Activated T-helper 1 cell treated with anti-CD3 and anti-CD28 coated beads, Interleukin-12 subunit alpha, Interleukin-12 subunit beta, Interleukin-2, Interleukin-4 antibody, amounts not matched to agents 30 ng/mL and 10 ng/mL and 1 ng/mL, durations not matched to agents 14 hours and 24 hours and 36 hours (primary cell): ENCODE measurements at places on chromosomes 7 and 10.

DNA sequence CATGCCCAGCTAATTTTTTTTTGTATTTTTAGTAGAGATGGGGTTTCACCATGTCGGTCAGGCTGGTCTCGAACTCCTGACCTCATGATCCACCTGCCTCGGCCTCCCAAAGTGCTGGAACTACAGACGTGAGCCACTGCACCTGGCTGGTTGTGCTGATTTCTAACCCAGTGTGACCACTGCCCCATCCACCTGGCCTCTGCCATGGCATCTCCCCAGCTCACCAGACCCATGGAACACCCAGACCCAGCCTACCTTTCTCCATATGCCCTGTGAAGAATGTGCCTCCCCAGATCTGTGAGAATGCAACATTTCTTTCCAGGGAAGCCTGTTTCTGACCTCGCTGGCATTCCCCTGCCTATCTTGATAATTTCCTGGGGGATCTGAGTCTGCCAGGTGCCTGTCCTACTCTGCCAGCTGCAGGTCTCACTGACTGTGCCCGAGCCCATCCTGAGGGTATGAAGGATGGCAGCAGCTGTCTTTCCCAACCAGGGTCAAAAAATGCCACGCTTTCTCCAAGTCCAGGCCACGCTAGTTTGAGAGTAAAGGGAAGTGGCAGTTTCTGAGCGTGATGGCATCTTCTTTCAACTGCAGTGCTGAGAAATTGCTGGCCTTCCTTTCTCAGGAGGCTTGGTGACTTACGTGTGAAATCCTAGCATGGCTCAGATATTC lies 324.4 kb upstream of the ZNF32 start:
- H3K36me3 ChIP-seq = no peaks in the 10 kb centered on the region
- peaks cover 5% of the 10 kb centered on the region for H3K27me3 ChIP-seq
- H3K4me3 ChIP-seq = no peak overlapping the region
- DNase-seq = no peak
- H3K4me1 ChIP-seq = no peaks in the 10 kb centered on the region
- no peak overlapping the region for H3K27ac ChIP-seq

DNA sequence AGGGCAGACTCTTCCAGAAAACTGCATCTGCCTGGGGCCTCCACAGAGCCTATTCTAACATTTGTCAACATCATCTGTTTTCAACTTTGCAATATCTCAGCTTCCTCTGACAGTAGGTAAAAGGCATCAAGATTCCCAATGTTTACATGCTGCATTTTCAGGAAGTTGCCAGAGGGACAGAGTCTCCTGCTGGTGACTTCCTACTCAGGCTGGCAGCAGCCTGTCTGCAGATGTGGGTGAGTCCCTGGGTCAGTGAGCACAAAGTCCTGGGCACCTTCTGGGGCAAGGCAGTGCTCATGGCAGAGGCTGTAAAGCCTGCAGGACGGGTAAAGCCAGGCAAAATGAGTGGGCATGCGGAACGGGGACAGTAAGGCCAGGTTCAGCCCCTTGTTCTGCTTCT lies 69.4 kb downstream of the EBF3 start:
- peaks cover 15% of the 10 kb centered on the region for H3K27me3 ChIP-seq
- H3K4me1 ChIP-seq = no peaks in the 10 kb centered on the region
- H3K27ac ChIP-seq = no peak overlapping the region
- no peaks in the 10 kb centered on the region for H3K36me3 ChIP-seq

GRCh38 chr7:94231305-94231704 lies 163.4 kb upstream of the COL1A2 start:
- H3K27me3 ChIP-seq = peaks cover 2% of the 10 kb centered on the region
- no peak overlapping the region for H3K27ac ChIP-seq
- H3K36me3 ChIP-seq = no peaks in the 10 kb centered on the region
- no peak for DNase-seq

DNA sequence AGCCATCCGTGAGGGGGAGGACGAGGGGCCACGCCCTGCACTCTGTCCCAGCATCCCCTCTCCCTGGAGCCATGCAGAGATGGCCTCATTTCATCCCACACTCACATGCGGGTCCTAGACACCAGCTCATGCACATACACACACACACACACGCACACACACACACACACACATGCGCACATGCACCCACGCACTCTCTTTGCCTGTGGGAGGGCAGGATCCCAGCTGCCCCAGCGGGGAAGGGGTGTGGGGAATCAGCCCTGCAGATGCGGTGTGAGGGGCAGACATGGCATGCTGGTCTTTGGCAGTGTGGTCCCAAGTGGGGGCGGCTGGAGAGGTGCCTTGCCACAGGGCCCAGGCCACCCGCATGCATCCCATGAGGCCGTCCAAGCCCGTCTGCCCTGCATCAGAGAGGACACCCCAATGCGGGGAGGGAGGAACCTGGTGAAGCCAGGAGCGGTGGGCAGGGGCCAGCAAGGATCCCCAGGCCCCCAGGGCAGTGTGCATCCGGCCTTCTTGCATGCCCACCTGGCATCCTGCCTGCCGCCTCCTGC lies 68.1 kb downstream of the LHPP start:
- H3K4me3 ChIP-seq = no peak overlapping the region
- peaks cover 8% of the 10 kb centered on the region for H3K27me3 ChIP-seq
- no peak overlapping the region for H3K27ac ChIP-seq

DNA sequence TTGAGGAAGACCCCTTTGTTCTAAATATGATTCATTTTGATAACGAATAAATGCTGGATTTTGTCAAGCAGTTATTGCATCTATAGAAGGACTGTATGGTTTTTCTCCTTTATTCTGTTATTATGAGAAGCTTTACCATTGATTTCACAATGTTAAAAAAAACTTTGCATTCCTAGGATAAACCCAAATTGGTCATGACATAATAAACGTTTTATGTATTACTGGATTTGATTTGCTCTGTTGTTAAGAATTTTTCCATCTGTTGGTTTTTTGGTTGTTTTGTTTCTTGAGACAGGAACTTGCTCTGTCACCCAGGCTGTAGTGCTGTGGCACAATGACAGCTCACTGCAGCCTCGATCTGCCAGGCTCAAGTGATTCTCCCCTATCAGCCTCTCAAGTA lies 2.2 kb upstream of the DNA2 start:
- H3K4me1 ChIP-seq = peaks cover 25% of the 10 kb centered on the region
- no peak overlapping the region for H3K4me3 ChIP-seq
- no peak overlapping the region for H3K27ac ChIP-seq
- H3K27me3 ChIP-seq = no peaks in the 10 kb centered on the region
- DNase-seq = no peak

- no peak overlapping the region for H3K4me3 ChIP-seq
- no peak for DNase-seq
- H3K36me3 ChIP-seq = no peaks in the 10 kb centered on the region
- H3K27me3 ChIP-seq = peaks cover 19% of the 10 kb centered on the region
- peaks cover 5% of the 10 kb centered on the region for H3K4me1 ChIP-seq
Measured at GRCh38 chr10:89138755-89139490, 68.2 kb downstream of the CH25H start.

- DNase-seq = no peak
- H3K4me3 ChIP-seq = no peak overlapping the region
- H3K27ac ChIP-seq = no peak overlapping the region
- peaks cover 22% of the 10 kb centered on the region for H3K27me3 ChIP-seq
- peaks cover 15% of the 10 kb centered on the region for H3K4me1 ChIP-seq
- peaks cover 3% of the 10 kb centered on the region for H3K36me3 ChIP-seq
Measured at GRCh38 chr10:91036807-91037411, 116.0 kb upstream of the ANKRD1 start.

GRCh38 chr10:111390813-111391563 lies 314.2 kb downstream of the ADRA2A start:
- no peak overlapping the region for H3K27ac ChIP-seq
- peaks cover 2% of the 10 kb centered on the region for H3K27me3 ChIP-seq
- no peaks in the 10 kb centered on the region for H3K4me1 ChIP-seq
- no peaks in the 10 kb centered on the region for H3K36me3 ChIP-seq
- H3K4me3 ChIP-seq = no peak overlapping the region
- no peak for DNase-seq

GRCh38 chr7:27245124-27245797 lies 2.7 kb downstream of the EVX1 start:
- peaks cover 87% of the 10 kb centered on the region for H3K27me3 ChIP-seq
- H3K4me1 ChIP-seq = no peaks in the 10 kb centered on the region
- no peak for DNase-seq
- no peaks in the 10 kb centered on the region for H3K36me3 ChIP-seq

GRCh38 chr10:7667262-7668141 lies 736 bp upstream of the ITIH5 start:
- H3K27ac ChIP-seq = no peak overlapping the region
- H3K36me3 ChIP-seq = no peaks in the 10 kb centered on the region
- peak overlapping the region; percentile 57 for H3K4me3 ChIP-seq
- no peak for DNase-seq
- peaks cover 62% of the 10 kb centered on the region for H3K27me3 ChIP-seq
- H3K4me1 ChIP-seq = peaks cover 12% of the 10 kb centered on the region

- no peak for DNase-seq
- H3K4me3 ChIP-seq = no peak overlapping the region
- H3K36me3 ChIP-seq = no peaks in the 10 kb centered on the region
- H3K27ac ChIP-seq = no peak overlapping the region
Measured at GRCh38 chr10:65791979-65792378, 1133.9 kb upstream of the LRRTM3 start.

DNA sequence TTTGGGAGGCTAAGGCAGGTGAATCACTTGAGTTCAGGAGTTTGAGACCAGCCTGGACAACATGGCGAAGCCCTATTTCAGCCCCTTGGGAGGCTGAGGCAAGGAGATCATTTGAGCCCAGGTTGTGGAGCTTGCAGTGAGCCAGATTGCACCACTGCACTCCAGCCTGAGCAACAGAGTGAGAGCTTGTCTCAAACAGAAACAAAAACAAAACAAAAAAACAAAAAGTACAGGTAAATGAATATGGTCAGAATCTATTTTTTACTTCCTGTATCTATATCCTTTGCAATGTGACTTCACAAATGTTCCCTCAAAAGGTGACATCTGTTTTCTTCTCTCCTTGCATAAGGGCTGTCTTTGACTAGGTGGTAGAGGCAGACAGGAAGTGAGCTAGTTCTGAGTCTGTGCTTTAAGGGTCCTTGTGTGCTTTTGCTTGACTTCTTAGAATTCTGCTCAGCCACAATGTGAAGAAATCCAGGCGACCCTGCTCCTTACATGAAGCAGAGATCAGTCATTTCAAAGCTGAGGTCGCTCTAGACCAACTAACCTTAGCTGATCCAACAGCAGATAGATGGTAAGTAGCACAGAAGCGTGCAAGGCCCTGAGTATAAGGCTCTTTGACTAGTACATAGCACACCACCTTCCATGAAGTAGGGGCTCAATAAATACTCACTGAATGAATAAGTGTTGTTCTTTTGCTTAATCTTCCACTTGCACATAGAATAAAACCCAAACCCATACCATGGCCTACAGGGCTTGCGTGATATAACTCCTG lies 423.2 kb upstream of the PCDH15 start:
- no peak overlapping the region for H3K27ac ChIP-seq
- DNase-seq = no peak
- no peaks in the 10 kb centered on the region for H3K4me1 ChIP-seq
- H3K36me3 ChIP-seq = no peaks in the 10 kb centered on the region

GRCh38 chr10:100998991-100999741 lies 442 bp upstream of the LZTS2 start:
- H3K4me3 ChIP-seq = peak overlapping the region; percentile 88
- peaks cover 13% of the 10 kb centered on the region for H3K36me3 ChIP-seq

GRCh38 chr10:17504547-17505245 lies 50.3 kb upstream of the ST8SIA6 start:
- peaks cover 24% of the 10 kb centered on the region for H3K4me1 ChIP-seq
- H3K27me3 ChIP-seq = no peaks in the 10 kb centered on the region
- DNase-seq = no peak

DNA sequence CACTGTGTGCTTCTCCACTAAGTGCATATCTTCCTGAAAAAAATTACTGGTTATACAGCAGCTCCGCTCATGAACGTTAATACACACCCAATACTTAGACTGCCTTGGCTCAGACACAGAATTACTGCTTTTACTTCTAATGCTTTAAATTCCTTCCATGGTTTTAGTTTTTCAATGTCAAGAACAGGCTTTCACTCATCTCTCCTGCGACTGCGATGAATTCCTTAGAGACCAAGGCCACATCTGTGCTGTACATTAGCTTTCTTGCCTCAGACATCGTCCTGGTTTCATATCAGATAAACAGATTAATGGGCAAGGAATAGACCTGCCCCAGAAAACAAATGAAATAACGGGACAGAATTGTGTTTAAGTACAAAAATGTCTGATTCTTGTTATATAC lies 120.2 kb downstream of the CYP26A1 start:
- no peak for DNase-seq
- no peaks in the 10 kb centered on the region for H3K36me3 ChIP-seq
- H3K27me3 ChIP-seq = peaks cover 7% of the 10 kb centered on the region
- H3K27ac ChIP-seq = no peak overlapping the region
- H3K4me1 ChIP-seq = peaks cover 3% of the 10 kb centered on the region
- no peak overlapping the region for H3K4me3 ChIP-seq

DNA sequence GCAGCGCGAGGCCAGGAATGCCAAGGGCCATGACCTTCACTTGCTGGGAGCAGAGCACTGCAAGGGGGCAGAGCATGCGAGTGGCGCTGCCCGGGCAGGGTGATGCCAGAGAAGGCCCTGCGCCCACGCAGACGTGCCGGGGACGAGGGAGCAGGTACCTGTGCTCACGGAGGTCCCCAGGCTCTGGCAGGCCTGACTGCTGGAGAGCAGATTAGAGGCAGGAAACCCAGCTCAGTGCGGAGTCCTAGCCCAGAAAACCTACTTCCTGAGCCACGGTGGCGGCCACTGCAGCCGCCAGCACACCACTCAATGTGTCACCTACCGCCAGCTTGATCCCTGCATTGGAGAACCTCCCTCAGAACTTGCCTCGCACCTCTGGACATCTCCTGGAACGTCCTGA lies 148.4 kb downstream of the MAD1L1 start:
- H3K4me3 ChIP-seq = no peak overlapping the region
- no peak for DNase-seq
- H3K27ac ChIP-seq = no peak overlapping the region
- no peaks in the 10 kb centered on the region for H3K36me3 ChIP-seq
- H3K4me1 ChIP-seq = peaks cover 13% of the 10 kb centered on the region

GRCh38 chr10:44249490-44249889 lies 135.4 kb downstream of the CXCL12 start:
- no peaks in the 10 kb centered on the region for H3K36me3 ChIP-seq
- no peak for DNase-seq
- no peaks in the 10 kb centered on the region for H3K4me1 ChIP-seq
- no peak overlapping the region for H3K4me3 ChIP-seq
- H3K27ac ChIP-seq = no peak overlapping the region
- H3K27me3 ChIP-seq = no peaks in the 10 kb centered on the region
